ENCODE measurements at places on chromosomes 7 and 10. TPM values are rescaled to one million over a fixed set of nuclear protein-coding genes. Genes with fewer than 3 reads are reported as not detected.

GRCh38 chr7:157445956-157446295, 109.1 kb downstream of the DNAJB6 start:
- no peak overlapping the region for H3K4me3 ChIP-seq
- DNase-seq = no peak
- H3K27ac ChIP-seq = no peak overlapping the region

DNA sequence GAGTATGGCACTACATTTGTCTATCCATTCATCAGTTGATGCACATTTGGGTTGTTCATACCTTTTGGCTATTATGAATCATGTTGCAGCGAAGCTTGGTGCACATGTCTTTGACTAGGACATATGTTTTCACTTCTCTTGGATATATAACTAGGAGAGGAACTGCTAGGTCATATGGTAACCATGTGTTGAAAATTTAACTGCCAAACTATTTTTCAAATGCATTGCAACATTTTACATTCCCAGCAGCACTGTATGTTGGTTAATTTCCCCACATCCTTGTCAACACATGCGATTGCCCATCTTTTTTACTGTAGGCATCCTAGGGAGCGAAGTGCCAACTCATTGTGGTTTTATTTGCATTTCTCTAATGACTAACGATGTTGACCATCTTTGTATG, 183.4 kb downstream of the PRKCQ start:
- H3K27ac ChIP-seq = no peak overlapping the region
- H3K27me3 ChIP-seq = no peaks in the 10 kb centered on the region
- H3K36me3 ChIP-seq = peaks cover 1% of the 10 kb centered on the region

AKR1C2 gene
- total RNA-seq = 1.2 TPM

OR2A42 gene
- 0.37 TPM for total RNA-seq

RASSF4 gene
- 16.2 TPM for total RNA-seq

Data from WTC11 (cell line).